ENCODE measurements at places on chromosomes 6 and 20.
A peak's percentile ranks its signal among the peaks of the same experiment; 100 is the strongest.

GRCh38 chr20:16596991-16597390 is 23.7 kb upstream of the KIF16B start:
- ATAC-seq: no peak

GRCh38 chr6:127971386-127971785 is 70.5 kb upstream of the THEMIS start:
- ATAC-seq: no peak

DNA sequence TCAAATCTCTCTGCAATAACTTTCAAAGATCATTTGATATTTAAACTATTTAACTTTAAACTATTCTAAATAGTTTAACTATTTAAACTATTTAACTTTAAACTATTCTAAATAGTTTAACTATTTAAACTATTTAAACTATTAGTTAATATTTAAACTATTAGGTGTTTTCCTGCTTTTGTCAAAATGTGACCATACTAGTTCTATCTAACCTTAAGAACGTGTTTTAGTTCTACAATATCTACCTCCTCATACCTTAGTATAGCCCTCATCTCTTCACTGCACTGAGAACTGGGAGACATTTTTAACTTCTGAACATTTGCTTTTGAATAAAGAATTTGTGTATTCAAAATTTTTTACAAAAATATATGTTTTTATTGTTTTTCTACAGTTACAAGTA is 429.1 kb downstream of the ADGRB3 start:
- no peak for ATAC-seq

GRCh38 chr6:144064402-144065212 is 30.8 kb downstream of the SF3B5 start:
- peak; percentile 51 for ATAC-seq

GRCh38 chr6:33197431-33198048 is 2.9 kb downstream of the RXRB start:
- peak; percentile 34 for ATAC-seq

- ATAC-seq: peak; percentile 66
Observed at GRCh38 chr6:137949686-137950390, 82.8 kb downstream of the TNFAIP3 start.

DNA sequence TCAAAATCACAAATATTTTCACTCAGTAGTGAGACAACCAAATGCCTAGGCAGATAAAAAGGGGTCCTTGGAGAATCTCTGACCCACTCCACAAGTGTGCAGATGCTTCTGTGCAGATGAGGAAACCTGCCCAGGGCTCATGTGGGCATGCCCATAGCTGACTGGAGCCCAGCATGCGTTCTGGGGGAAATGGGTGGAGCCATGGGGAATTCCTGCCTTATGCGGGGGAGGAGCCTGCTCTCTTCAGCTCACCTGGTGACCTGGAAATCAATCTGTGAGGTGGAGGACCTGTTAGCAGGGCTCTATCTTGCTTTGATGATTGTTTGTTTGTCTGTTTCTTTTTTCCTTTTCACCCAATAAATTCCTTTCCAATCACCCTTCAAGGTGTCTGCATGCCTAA is 23.4 kb upstream of the PLN start:
- no peak for ATAC-seq

GRCh38 chr20:38757145-38757775 is 9.0 kb downstream of the ACTR5 start:
- ATAC-seq: no peak

DNA sequence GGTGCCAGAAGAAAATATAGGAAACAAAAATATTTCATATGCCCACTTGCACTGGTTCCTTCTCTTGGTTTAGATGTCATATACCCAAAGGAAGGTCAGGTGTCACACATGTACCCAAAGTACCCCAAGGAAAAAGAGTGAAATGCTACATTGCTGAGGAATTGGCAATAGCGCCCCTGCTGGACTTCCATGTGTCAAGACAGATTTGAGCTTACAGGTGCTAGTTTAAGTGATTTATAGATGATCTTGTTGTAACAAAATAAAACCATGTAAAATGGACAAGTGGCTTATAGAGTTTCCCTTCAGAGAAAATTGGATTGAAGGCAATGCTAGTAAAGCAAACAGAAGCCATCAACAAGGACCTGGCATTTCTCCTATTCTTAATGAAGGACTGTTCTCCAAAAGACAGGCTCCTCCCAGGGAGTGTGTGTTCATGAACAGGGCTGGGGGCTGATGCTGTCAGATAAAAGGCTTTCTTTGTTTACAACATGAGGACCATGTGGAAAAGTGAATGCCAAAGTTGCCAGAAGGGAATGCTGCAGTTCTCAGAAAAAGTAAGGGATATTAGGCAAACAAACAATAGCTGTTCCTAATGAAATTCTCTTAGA is 64.3 kb upstream of the PAK5 start:
- ATAC-seq: no peak
